ENCODE measurements at places on chromosomes 4 and X.

DNA sequence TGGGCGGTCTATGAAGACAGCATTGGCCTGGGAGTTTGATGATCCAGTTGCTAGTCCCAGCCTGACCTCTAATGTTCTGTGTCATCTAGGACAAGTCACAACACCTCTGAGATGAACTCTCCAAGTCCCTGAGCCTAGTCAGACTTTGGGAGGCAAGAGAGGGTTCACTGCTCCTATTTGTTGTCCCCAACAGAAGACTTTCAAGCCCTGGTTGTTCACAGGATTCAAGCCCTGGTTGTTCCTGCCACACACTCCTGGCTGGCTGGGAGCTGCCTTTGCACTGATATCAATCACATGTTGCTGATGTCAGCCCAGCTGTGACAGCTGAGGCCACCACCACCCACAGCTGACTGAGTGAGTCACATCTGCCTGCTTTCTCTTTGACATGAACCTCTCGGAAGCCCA, 253.2 kb upstream of the RASGEF1B start:
- DNase-seq: no peak

- no peak for DNase-seq
Measured at GRCh38 chr4:181213551-181213950, 1029.7 kb upstream of the TENM3 start.

- peak; percentile 42 for DNase-seq
Measured at GRCh38 chrX:102155806-102156179, at the start of gene BEX5. TSS of gene BEX5 (minus strand) at chrX:102155977. CDS start at chrX:102154265, 1,712 bp downstream.

DNA sequence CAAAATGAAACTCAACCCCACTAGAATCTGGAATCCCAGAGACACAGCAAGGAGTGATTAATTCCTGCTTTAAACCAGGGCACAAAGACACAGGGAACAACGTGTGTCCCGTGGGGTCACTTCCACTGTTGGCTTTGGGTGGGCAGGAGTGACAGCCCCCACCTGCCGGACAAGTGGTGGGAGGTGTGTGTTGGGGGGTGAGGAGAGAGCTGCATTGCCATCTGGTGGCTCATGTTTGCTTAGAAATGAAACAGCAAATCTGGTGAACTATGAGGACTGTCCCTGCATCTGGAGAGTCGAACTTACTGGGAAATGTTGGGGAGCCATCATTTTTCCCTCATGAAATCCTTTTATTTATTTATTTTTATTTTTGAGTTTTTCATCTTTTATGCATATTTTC, 75.9 kb upstream of the AFAP1 start:
- no peak for DNase-seq

- DNase-seq: no peak
Measured at GRCh38 chr4:64340218-64341110, 68.8 kb downstream of the TECRL start.

GRCh38 chr4:40782876-40783275, 33.1 kb downstream of the NSUN7 start:
- no peak for DNase-seq

GRCh38 chr4:91957963-91958362, 345.8 kb upstream of the GRID2 start:
- DNase-seq: no peak

DNA sequence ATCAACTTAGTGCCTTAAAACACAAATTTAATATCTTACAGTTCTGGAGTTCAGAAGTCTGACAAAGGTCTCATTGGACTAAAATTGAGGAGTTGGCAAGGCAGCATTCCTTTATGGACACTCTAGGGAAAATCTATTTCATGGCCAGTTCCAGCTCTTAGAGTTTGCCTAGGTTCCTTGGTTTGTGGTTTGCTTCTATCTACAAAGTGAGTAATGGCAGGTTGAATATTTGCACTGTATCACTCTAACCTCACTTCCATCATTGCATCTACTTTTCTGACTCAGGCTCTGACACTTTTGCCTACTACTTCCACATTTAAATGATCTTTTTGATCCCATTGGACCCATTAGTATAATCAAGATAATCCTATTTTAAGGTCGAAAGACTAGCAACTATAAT, 64.7 kb upstream of the PCDH10 start:
- no peak for DNase-seq

DNA sequence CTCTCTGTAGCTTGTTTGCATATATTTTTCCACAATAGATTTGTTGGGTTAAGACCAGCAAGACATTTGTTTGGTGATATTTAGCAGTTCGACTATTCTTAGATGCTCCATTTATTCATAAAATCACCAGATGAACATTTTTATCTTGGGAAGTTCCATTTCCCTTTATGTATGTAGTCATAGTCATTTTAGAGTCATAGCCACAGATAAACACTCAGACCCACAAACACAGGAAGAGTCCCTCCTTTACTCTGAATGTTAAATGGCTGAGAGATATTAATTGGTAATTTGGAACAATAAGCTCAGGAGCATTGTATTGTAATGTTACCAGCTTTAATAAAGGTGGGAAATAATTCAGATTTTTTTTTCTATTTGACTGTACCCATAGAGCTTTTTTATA, 1608.7 kb downstream of the STIM2 start:
- no peak for DNase-seq

DNA sequence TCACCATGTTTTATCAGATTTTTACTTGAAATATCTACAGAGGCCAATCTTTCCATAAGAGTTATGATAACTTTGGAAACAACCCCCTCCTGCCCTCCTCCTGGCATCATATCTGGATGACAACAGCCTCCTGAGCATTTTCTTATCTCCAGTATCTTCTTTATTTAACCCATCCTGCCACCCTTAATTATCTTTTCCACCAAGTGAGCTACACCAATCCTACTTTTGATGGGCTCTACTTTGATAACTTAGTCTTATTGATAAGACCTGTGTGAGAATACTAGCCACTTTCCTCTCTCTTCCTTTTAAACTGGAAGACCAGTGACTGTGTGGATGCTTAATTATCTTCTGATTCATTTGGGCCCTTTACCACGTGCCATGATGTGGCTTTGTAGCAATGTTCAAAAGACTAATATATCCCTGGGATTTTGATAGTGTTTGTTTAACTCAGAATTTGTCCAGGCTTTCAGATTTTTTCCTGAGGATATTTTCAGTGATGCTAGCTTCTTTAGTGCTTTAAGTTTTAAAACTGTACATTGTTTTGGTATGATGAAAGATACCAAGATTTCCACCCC, 330.1 kb upstream of the GIMD1 start:
- no peak for DNase-seq

GRCh38 chr4:186814535-186815070, 90.9 kb upstream of the FAT1 start:
- DNase-seq: no peak

DNA sequence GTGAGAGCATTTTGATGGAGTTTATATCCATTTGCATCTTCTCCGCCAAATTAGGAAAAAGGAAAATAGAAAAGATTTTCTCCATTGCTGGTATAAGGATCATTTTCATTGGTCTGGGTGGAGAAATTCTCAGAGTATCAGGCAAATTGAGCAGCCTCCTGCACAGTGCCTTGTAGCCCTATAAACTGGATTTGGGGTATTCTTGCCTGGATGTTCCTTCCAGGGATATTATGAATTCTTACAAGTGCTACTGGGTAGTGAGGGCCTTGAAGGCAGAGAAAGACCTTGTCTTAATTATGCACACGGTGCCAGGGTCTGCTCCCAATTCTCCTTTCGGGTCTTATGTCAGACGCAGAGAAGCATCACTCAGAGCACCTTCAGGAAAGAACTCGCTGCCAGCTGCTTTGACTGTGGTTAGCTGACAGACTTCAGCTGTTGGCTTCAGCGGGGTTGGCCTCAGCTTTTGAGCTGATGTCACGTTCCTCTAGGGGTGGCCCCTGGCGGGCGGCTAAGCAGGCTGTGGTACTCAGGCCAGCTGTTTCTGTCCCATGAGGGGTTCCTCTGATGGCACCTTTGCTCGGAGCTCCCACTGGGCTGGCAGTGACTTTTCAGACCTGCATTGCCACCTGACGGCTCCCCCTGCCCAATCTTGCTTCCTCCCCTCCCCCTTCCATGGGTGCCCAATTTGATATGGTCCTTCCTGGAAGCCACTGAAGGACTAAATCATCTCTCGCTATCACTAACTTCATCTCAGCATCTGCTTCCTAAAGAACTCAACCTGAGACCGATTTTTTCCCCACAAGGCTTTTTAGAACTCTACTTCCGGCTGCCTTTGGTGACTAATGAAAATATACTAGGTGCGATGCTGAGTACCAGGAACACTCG, 519.5 kb downstream of the BCOR start:
- no peak for DNase-seq

GRCh38 chr4:127967141-127967775, 2.1 kb downstream of the ABHD18 start:
- no peak for DNase-seq

DNA sequence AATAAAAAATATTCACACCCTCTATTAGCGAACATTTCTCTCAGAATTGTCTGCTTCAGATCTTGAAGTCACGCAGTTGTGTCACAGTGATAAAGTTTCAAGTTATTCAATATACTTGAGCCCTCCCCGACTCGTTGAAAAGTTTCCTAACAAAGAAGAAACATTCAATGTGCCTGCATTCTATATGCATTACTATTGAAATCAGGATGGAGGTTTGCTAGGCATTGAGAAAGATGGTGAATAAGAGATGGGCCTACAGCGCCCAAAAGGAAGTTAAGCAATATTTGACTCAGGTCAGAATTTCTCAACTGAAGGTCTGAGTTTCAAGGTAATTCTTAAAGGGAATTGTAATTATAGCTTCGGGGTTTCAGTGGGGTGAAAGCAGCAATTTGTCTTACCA, 6.1 kb downstream of the TCEANC start:
- DNase-seq: no peak

DNA sequence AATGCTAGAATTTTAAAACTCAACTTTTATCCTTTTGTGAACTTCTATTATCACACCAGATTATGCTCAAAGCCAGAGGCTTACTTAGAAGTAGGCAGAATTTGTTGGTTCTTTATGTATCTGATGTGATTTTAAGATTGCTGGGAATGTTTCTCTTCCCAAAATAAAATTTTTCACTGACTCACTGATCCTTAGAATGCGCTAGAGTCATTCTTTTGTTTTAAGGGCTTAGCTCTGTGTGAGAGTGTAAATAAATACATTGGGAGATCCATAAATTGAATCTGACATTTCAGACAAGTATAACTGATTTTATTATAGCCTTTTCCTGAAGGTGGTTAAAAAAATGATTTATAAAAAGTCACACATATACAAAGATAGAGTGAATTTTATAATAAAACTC, 101.3 kb downstream of the LARP1B start:
- no peak for DNase-seq

DNA sequence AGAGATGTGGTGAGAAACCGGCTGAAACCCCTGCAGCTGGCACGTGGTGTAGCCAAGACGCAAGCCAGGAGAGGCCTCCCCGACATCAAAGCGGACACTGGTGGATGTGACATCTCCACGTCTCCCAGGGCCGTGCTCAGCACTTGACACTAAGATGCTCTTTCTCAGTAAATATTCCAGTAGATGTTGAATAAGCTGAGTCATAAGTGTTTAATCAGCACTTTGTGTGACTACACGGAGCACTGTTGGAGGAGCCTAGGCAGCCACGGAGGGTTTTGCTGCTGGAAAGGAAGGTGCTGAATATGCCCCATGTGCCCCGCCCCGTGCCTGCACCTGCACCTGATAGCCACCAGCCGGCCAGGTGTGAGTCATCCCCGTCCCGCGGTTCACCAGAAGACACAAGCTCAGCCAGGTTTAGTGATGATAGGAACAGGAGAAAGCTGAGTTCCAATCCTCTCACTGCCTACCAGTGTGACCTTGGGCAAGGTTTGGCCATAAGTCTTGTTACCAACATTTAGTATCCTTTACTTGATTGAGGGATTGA, 29.0 kb upstream of the C4orf50 start:
- DNase-seq: no peak

DNA sequence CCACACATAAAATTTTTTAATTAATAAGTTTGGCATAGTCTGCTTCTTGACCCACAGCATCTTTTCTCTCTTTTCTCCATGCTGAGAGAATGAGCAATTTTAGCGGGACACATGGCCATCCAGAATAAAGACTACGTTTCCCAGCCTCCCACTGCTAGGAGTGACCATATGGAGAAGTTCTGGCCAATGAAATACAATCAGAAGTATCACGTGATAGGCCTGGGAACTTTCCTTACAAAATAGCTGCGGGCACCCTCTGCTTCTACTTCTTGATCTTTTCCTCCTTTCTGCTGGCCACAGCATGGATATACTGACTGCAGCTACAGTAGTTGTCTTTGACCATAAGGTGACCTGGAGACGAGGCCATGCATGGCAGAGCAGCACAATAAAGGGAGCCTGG, 348.0 kb downstream of the BCOR start:
- DNase-seq: no peak

DNA sequence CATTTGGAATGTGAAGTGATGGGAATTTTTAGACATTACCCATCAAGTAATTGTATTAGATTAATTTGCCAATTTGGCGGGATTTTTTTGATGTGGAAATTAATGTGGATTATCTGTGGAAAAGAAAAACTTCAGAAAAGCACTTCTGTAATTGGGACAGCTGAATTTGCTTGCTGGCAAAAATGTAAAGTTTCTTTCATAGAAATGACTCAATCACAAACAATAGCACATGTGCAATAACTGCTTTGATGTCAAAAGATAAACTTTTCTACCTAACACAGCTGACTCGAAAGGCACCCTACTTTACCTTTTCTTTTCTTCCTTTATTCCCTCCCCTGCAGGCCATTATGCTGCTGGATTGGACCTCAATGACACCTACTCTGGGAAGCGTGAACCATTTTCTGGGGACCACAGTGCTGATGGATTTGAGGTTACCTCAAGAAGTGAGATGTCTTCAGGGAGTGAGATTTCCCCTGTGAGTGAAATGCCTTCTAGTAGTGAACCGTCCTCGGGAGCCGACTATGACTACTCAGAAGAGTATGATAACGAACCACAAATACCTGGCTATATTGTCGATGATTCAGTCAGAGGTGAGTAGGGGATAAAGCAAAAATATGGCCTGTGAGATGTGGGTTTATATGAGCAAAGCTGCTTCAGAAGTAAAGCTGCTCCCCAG, 1.4 kb downstream of the AREG start:
- DNase-seq: no peak

DNA sequence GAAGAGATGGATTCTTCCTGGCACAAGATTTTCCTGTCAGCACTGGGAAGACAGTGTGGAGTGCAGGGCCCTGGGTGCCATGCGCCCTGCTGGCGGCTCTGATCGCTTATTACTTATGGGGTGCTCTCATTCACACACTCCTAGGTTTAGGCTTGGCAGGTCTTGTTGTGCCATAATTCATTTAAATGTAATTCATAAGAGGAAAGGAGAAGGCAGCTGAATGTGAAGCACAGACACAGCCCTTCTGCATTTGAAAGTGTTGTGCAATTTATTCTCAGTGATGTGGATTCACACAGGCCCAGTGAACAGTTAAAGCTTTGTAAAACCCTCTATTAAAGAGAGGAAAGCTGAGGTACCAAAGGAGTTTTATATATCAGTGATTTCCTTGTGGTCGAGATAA, 249.7 kb downstream of the C4orf33 start:
- DNase-seq: no peak

DNA sequence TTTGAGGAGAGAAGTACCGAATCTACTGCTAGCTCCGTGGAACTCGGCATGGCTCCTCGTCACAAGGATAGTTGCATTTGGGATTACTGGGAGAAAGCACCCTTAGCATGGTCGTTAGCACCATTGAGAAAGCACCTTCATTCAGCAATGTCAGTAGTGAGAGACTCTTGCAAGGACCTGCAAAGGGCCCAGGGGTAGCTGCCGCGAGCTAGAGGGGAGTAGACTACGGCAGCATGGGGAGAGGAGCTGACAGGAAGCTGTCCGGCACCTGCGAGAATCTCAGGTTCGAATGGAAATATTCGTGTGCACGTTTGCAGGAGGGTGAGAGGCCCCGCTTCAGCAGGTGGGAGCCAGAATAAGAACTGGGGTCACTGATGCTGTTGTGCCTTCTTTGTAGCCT, 20.2 kb downstream of the TLR10 start:
- no peak for DNase-seq

- no peak for DNase-seq
Measured at GRCh38 chr4:110770353-110770752, 147.5 kb upstream of the PITX2 start.

Measured in progenitor cell of endocrine pancreas (in vitro differentiated cells).